ENCODE measurements at places on chromosomes 7 and 10.

DNA sequence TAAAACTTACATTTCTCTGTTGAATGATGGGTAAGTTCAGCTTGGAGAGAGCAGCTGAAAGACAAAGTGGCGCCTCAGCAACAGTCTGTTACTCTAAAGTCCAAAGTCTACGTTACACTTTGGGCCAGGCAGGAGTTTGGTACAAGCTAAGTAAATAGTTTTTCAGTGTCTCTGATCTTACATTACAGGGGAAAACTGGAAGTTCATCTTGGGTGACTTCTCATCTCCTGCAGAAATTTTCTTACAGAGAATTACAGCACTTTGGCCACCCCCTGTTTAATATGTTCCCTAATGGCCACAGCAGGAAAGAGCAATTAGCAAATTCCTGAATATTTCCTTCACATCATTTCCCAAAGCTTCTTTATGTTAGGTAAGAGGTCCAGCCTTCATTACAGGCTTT, 67.1 kb downstream of the ABCC2 start:
- peak; percentile 58 for DNase-seq

- DNase-seq, result no peak
These were observed 103.3 kb downstream of the LHPP start for GRCh38 chr10:124564881-124565280.

DNA sequence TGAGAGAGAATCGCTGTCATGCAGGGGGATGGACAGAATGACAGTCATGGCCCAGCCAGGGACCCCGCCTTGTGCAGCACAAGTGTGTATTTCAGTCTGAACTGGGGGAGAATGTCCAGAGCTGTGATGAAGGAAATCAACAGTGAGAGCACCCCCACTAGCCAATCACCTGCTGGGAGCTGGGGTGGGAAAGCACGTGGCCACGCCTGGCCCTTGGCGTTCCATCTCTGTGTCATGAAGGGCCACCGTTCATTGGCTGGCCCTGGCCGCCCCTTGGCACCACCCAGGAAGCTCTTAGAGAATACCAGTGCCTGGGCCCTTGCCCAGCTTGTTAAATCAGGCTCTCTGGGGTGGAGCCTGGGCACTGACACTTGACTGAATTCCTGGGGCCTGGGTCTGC, 22.8 kb downstream of the GRID1 start:
- no peak for DNase-seq

DNA sequence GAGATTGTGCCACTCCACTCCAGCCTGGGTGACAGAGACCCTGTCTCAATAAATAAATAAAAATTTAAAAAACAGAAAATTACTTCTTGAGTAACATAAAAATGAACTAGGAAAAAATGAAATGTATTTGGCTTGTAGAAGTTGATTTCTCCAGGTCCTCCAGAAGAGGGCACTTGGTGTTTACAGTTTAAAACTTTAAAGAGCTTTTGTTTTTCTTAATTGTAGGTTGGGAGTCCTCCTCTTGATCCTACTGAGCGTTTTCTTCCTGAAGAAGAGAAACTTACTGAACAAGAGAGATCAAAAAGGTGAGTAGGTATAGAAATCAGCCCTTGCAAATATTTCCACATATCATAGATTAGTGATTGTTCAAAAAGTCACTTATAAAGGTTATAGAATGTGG, 16.2 kb downstream of the KIFBP start:
- peak; percentile 5 for DNase-seq

DNA sequence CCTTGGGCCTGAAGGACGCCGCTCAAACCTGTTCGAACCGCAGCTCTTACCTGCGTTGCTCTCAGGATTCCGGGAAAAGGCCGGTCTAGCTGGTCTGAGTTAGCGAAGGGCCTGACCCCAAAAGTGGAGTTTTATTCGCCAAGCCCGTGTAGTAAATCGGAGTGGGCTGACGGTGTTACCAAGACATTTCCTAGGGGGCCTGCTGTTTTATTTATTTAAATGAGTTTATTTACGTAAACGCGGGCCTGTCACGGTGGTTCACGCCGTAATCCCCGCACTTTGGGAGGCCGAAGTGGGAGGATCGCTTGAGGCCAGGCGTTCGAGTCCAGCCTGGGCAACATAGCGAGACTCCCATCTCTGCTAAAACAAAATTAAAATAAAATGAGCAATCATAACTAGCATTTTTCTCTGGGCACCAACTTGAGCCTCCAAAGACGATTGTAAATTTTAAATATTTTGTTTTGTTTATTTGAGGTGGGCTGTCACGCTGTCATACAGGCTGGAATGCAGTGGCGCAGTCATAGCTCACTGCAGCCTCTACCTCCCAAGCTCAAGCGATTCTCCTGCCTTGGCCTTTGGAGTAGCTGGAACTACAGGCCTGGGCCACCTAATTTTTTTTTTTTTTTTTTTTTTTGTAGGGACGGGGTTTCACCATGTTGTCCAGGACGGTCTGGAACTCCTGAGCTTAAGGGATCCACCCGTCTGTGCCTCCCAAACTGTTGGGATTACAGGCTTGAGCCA, 903 bp downstream of the ZNF655 start:
- no peak for DNase-seq

GRCh38 chr7:36600869-36601530, 123.3 kb downstream of the AOAH start:
- peak; percentile 82 for DNase-seq

DNA sequence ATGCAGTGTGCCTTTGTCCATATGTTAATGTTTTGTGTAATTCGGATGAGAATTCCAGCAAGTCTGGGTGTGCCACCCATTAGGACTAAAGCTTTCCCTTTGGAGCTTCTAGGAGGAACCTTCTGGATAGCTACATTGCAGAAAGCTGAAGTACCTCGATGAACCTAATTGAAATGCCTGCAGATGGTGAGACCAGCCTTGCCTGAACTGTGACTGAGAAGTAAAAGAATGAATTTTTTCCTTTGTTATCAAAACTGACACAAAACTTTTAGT, 31.1 kb upstream of the FBXW4 start:
- peak; percentile 17 for DNase-seq

DNA sequence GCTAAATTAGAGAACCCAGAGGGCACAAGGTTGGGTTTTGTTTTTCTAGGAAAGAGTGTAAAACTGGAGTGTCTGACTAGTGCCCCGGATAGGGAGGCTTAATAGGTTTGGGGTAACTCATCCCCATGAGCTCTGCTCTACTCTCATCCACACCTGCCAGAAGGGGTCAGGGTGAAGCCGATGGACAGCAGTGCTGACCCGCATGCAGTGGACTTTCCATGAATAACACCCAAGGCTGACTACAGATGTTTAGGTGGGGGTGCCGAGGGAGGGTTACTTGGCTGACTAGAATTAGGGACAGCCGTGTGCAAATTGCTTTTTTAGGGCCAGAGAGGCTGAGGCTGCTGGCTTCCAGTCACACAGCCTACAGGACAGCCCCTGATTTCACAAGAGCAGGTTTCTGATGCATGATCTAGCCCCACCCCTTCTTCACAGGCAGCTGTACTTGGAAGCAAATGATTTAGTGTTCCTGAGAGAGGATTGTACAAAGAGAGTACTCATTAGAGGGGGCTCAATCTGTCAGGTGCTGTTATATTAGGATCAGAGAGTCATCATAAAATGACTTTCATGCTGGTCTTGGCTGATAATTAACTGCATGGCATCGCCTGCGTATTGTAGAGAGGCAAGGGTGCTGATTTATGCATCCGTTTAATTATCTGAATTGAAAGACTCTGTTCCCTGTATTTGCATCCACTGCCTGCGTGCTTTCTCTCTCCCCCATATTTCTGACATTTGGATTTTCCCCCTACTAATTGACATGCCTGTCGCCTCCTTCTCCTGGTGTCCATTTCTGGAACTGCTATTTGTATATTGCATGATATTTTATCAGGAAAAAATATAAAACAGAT, 9.5 kb downstream of the INHBA start:
- peak; percentile 91 for DNase-seq

- DNase-seq, result peak; percentile 88
These were observed 230.3 kb upstream of the MDFIC start for GRCh38 chr7:114691605-114692004.

DNA sequence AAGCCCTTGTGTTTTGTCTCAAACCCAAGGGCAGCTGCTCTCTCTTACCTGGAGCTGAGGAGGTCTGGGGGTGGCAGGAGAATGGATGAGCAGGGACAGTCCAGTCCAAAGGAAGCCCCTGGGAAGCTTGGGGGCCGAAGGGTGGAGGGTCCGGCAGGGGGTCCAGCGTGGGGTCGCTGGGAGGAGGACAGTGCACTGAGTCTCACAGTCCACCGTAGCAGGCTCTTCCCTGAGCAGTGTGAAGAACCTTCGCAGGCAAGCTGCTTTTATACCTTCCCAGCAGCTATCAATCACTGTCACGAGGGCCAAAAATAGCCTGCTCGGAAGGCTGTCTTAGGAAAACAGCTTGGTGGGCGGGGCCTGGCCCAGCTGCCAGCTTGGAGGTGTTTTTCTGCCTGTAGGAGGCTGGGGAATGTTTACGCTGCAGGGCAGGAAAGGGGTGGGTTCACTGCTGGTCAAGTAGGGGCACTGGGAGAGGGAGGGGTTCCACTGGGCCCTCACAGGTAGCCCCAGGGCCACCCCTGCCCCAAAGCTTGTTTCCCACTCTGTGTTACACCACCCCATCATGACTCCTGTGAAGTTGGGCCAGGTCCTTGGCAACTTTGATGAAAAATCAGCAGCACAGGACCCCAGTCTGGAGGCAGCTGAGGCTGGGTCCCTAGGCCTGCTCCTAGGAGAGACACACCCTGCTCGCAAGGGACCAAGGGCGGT, at the start of gene DEPP1:
Gene DEPP1, minus strand, starts transcription at position 240 of the 711 bp plus-strand sequence. CDS start 779 bp downstream, outside the sequence.
- peak; percentile 95 for DNase-seq

DNA sequence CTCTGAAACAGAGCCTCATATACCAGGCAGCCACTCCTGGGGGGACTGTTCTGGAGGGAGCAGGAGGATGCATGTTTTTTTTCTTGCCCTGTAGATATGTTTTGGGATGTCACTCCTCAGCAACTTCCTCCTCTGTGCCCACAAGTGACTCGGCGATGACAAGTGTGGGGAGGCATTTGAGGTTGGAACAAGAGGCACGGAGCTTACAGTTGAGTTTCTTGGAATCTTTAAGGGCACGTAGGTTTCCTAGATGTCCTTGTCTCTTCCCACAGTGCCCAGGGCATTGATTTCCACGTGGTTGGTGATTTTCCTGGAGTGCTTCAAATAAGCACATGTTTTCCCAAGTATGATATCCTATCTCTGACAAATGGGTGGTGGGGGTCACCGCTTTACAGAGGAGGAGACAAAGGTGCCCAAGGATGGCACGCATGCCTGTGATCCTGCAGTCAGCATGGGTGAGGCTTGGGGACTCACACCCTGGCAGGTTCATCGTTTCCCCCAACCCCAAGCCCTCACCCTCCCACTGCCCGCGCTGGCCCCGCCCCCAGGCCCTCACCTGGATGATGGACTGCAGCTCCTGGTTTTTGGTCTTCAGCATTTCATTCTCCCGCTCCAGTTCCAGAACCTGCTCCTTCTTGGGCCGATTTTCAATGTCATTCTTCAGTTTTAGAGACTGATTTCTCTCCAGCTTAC, 95.2 kb upstream of the GNA12 start:
- DNase-seq, result no peak

DNA sequence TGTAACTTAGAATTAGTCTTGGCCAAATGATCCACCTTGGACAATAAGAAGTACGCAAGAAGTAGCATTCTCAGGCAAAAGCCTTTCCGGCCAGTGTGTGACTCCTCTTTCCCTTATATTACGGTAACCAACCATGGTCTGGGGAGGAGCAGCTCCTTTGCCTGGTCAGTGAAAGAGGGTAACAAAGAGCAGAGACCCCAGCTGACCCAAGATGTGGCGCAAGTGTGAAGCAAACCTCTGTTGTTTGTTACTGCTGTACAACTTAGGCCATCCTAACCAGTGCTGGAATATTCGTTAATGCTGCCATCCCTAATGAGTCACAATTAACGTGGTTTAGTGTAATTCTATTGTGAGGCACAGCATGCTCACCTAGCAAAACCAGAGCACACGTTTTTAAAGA, 44.0 kb downstream of the HIPK2 start:
- no peak for DNase-seq

DNA sequence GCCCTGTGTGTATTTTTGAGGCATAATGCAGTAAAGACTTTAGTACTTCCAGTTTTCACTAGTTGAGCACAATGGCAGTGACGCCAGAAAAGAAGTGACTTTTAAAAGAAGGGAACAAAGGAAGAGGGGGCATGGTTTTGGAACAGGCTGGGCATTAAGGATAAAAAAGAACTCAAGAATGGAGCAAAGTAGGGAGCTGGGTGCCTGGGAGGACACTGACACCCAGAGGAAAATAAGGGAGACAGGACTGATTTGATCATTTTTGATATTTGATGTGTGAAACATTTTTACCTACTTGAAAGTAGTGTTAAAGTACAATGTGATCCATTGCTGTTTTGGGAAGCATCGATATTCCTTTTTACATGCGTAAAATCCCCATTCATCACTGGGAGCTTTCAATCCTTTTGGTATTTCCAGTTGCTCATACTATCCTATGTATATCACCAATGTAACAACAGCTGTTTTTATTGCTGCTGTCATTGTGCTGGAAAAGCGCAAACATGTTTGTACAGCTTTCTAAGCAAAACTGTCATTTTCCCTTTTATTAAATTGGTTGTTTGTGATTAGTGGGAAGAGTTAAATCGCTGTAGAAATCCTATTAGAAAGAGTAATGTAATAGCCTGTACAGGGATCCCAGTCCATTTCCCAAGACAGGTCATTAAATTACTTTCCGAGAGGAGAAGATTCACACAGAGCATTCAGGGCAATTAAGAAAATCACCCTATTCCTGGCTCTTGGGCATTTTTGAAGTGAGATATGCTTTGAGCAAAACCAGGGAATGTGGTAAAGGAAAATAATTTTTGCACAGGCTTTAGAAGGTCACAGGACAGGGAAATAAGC, 85.2 kb downstream of the ADAM12 start:
- DNase-seq, result peak; percentile 3

DNA sequence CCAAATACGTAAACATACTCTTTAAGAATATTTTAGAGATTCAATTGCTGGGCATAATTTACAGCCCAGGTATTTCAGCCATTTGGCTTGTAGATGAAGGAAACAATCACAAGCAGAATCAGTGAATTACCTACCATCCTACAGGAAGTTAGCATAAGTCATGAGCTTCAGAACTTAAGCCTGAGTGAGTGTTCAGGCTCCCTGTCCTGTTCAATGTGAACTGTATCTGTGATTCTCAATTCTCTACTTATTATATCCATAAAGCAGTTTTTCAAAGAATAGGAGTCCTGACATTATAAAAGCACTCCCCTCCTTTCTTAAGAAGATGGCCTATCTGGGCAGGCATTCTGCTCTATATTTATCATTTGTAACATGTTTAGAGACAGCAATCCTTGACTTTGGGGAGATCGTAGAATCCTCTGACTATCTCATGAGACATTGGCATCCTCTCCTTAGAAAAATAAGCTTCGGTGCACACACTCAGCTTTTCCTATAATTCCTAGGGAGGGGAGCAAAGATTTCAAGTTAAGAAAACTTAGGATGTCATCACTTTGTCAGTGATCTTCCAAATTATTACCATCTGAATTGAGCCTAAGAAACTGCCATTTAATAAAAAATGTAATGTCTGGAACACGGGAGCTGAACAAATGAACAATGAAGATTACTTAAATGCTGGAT, 645.2 kb upstream of the IGFBP3 start:
- DNase-seq, result no peak

DNA sequence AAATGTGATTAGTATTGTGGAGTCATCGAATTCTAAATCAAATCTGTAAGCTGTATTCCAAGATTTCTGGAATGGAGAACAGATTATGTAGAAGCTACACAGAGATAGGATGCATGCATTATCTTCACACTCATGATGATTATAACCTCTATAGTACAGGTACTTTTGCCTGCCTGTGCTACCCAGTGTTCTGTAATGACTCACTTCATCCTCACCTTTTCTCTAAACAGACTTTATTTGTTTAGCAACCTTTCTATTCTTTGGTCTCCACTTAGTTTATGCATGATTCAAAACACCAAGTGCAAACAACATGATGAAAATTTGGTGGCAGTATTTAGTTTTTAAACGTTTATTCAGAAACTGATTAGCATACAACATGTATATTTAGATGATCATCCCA, 68.4 kb upstream of the PRPS1L1 start:
- peak; percentile 66 for DNase-seq

All from NCI-H69 (cell line).